ENCODE measurements at places on chromosomes 5 and 9.

DNA sequence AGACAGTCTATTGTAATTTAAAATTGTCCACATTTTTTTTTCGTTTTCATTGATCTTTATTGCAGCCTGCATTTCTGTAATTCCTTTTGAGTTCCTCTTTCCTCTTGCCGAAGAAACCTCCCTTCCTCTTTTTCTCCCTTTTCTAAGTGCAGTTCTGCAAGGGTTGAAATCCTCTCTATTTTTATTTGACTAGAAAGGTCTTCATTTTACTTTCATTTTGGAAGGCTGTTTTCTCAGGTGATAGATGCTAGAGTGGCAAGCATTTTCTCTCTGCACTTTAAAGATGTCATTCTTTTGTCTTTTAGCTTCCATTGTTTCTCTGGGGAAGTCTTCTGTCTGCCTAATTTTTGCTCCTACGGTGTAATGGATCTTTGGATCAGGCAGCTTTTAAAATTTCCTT, 248.5 kb downstream of the SMARCA2 start:
- no peak for DNase-seq

DNA sequence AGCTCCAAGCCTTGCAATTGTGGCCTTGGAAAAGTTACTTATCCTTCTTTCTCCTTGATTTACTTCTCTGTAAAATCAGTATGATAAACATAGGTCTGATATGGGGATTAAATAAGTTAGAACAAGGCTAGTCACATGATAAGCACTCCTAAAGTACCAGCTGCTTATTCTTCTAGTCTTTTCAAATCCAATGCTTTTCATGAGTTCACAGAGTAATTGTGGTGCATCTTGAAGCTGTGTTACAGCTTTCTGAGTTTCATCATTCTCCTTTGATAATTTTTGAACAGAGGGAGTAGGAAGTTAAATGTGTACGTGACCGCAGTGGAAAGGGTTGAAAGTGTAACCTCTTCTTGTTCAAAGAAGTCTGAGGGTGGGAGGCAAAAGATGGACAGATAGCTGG, 38.8 kb upstream of the CCDC112 start:
- no peak for DNase-seq

GRCh38 chr5:75335952-75336614, 937 bp upstream of the HMGCR start:
- DNase-seq = peak; percentile 85

GRCh38 chr9:78009186-78009585, 22.4 kb downstream of the GNAQ start:
- DNase-seq = no peak

- DNase-seq = no peak
Measured at GRCh38 chr5:148882332-148882731, 55.9 kb downstream of the ADRB2 start.

GRCh38 chr5:123855609-123856008, 343.6 kb downstream of the CSNK1G3 start:
- DNase-seq = no peak

GRCh38 chr9:92770360-92770995, 5.8 kb upstream of the BICD2 start:
- no peak for DNase-seq

- DNase-seq = no peak
Measured at GRCh38 chr5:157382996-157383800, 76.8 kb upstream of the NIPAL4 start.

DNA sequence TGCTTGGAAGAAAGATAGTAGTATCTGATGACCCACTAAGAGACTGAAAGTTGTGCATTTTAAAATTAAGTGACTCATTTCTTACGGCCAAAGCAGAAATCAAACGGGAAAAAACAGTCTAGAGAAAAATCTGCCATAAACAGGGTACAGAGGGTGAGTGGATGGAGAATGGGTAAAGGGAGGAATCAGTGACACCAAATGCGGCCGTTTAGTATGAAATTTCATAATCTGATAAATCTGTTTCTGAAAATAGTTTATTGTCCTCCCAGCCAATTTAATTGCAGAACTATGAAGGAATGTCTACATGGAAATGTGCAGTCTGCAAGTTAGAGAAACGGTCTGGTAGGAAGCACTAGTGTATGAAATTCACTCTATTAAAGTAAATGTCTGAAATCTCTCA, 39.5 kb downstream of the ADAMTS12 start:
- DNase-seq = peak; percentile 55

GRCh38 chr5:54667136-54667535, 149.6 kb downstream of the SNX18 start:
- peak; percentile 92 for DNase-seq

GRCh38 chr5:95956021-95956899, 5.4 kb downstream of the ELL2 start:
- DNase-seq = peak; percentile 55

DNA sequence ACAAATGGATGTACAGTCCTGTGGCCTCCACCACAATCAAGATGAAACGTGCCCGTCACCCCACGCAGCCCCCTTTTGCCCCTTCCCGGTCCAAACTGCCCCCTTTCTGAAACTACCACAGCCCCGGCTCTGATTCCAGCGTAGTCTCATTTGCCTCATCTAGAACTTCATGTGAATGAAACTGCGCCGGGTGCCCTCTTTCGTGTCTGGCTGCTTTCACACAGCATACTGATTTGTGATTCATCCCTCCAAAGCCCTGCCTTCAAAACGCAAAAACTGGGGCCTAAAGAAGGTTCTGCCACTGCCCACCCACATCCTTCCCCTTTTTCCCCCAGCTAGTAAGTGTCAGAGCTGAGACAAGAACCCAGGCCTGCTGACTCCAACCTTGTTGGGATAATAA, 31.5 kb upstream of the NCS1 start:
- no peak for DNase-seq

- no peak for DNase-seq
Measured at GRCh38 chr9:38041564-38042243, 27.3 kb downstream of the SHB start.

- DNase-seq = peak; percentile 32
Measured at GRCh38 chr5:172188893-172189692, 1.1 kb upstream of the STK10 start.

DNA sequence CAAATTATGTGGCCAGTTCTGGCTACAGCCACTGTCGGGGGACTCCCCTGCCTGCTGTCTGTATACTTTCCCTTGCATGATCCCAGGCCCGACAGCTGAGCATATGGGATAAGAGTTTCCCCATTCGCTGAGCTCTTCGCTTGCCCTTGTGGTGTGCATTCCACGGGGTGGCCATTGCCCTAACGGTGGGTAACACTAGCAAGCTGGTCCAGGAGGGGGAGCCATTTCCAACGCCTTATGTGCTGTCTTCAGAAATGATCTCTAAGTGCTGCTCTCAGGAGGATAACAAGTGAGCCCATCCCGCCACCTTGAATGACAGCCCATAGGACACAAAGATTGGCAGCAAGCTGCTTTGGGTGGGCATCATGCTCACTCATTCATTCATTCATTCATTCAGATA, 190.9 kb downstream of the FSTL4 start:
- peak; percentile 20 for DNase-seq

DNA sequence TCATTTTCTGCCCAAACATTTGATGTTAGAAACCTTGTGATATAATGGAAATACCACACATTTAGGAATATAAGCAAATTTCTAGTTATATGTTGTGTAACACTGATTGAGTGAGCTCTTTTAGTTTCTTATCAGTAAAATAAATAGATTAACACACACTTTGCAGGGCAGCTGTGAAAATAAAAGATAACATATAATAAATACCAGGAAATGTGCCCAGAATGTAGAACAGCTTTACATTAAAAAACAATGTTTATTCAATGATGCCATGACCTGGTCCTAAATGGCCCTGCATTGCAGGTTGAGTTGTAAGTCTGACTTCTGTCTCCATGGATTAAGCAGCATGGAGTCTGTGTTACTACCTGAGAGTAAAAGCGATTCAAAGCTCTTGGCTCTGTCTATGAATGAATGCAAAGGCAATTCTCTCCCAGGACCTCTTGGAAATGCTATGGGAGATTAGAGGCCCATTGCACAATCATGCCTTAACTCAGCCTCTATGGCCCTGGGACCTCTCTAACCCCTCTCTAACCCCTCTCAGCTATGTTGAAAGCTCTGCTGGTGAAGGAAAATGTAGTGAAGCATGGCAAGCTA, 296.0 kb upstream of the ACTBL2 start:
- DNase-seq = peak; percentile 31

DNA sequence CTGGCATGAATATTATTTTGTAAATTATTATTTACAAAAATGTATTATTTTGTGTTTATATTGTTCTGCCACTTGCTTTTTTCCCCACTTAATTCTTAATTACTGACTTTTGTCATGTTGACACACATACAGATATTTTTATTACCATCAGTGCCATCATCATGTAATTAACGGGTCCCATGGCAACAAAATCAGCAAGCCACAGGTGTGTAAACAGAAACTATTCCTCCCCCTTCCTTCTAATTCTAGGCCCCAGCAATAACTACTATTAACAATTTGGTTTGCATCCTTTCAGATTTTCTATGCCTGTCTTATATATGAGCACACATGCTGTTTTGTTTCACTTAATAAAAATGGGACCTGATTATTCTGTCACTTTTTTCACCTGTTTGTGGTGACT, 29.3 kb downstream of the CYFIP2 start:
- DNase-seq = no peak

DNA sequence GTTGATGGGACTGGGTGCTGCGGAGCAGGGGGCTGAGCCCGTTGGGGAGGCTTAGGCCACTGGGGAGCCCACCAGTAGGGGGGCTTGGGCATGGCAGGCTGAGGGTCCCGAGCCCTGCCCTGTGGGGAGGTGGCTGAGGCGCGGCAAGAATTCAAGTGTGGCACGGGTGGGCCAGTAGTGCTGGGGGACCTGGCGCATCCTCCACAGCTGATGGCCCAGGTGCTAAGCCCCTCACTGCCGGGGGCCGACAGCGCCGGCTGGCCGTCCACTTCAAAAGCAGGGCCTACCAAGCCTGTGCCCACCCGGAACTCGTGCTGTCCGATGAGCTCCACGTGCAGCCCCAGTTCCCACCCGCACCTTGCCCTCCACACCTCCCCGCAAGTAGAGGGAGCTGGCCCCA, 917.5 kb downstream of the TAF11L14 start:
- no peak for DNase-seq

- no peak for DNase-seq
Measured at GRCh38 chr5:61632064-61632463, 300.0 kb downstream of the ZSWIM6 start.

DNA sequence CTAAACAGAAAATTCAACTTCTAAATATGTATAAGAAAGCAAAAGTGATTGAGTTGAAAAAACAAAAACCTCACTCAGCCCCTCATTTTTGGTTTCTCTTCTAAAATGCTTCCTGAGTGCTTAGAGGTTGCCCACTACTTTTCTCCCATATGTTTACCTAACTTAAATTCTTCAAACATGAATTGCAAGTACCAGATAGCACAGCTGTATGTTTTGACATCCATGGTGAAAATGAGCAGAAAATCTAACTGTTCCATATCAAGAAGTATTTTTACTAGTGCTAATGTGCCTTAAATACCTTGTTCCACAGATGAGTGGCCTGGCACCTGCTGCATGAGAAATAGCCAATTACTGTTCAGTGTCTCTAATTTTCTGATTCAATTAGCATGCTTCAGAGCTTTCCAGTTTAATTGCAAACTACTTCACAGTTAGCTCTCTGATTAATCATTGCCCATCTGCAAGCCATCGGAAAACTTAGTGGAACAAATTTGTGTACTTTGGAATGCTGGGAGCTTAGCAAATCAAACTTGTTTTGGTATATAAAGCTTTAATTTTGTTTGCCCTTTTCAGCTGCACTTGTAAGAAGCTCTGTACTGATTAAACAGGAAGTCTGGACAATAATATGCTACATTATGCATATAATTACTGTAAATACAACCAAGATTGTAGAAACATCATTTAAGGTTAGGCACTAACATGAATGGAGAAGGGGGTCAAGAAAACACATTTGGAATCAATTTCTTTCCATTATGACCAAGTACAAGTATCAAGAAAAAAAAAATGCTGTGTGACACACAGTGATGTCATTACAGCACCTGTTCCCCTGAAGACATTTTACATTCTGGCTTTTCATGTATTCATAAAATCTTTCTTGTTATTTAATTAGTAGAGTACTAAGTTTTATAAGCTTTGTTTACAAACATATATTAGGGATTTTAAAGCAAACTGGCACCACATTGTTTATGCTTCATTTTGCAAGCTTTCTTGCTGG, 65.6 kb downstream of the POU5F2 start:
- DNase-seq = no peak

GRCh38 chr5:120304663-120305062, 159.4 kb upstream of the PRR16 start:
- DNase-seq = peak; percentile 90

DNA sequence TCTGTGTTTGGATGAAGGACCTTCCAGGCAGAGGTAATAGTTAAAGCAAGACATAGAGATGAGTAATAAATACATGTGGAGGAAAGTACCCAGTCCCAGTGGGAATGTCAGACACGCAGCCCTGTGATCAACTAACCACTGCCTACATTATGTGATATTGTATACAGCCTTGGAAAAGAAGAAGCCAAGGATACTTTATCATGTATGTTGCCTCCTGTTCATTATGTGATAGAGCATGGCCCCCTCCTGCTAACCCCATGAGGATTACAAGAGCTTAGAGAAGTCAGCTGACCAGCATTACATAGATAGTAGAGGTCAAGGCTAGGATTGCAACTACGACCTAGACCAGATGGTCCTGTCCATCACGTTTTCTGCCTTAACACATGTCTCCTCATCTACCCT, 497.0 kb upstream of the TNC start:
- DNase-seq = peak; percentile 38

- DNase-seq = peak; percentile 90
Measured at GRCh38 chr5:68088302-68088701, 127.3 kb upstream of the PIK3R1 start.

GRCh38 chr9:5205071-5205470, 19.6 kb upstream of the INSL6 start:
- no peak for DNase-seq

GRCh38 chr5:168464214-168464613, 22.1 kb upstream of the RARS1 start:
- no peak for DNase-seq

Measured in EH (cell line).